ENCODE measurements at places on chromosomes 11 and 22.

DNA sequence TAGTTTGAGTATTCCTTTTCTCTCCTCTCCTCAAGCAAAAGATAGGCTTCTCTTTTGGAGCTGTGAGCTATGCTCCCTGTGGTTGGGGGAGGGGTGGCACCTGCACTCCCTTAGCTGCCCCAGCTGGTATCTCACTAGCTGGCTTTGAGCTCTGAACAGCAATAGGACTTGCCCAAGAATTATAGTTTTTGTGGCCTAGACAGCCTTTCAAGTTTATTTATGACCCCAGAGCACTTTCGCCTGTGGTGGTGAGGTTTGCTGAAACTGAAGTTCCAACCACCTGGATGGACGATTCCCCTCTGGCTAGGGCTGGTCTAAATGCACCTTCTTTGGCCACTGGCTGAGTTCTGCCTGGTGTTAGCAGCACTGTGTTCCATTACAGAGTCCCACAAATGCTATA, 37.1 kb upstream of the SLC37A2 start:
- no peak for DNase-seq

DNA sequence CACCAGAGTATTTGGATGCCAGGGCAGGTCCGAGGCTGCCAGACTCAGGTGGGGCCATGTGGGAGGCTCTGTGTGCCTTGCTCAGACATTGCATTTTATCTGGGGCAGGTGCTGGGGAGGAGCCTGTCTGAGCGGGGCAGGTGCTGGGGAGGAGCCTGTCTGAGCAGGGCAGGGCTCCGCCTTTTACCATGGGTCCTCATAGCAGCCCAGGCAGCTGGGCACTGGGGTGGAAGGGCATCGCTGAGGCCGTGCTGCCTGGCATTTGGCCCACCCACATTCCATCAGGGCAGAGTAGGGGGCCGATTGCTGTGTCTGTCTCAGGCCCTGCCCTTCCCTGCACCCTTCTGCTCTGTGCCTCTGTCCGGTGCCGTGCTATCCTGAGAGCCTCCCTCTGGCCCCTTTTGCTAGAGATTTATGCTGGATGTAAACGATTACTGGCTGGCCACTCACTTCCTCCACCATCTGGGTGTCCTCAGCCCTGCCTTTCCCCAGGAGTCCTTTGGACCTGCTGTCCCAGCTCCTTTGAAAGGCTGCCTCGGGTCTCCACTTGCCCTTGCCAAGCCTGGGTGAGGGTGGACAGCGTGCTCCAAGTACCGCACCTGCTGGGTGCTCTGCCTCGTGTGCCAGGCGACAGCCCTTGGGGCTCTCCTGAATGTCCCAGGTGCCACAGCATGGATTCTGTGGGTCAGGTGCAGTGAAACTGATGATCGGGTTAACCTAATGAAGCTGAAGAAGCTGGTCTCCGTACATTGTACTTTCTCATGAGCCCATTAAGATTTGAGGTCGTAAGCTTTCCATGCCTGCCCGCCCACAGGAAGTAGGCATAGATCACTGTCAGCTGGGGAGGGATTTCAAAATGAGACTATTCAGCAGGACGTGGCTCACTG, 281.6 kb downstream of the TBC1D22A start:
- DNase-seq, result no peak

DNA sequence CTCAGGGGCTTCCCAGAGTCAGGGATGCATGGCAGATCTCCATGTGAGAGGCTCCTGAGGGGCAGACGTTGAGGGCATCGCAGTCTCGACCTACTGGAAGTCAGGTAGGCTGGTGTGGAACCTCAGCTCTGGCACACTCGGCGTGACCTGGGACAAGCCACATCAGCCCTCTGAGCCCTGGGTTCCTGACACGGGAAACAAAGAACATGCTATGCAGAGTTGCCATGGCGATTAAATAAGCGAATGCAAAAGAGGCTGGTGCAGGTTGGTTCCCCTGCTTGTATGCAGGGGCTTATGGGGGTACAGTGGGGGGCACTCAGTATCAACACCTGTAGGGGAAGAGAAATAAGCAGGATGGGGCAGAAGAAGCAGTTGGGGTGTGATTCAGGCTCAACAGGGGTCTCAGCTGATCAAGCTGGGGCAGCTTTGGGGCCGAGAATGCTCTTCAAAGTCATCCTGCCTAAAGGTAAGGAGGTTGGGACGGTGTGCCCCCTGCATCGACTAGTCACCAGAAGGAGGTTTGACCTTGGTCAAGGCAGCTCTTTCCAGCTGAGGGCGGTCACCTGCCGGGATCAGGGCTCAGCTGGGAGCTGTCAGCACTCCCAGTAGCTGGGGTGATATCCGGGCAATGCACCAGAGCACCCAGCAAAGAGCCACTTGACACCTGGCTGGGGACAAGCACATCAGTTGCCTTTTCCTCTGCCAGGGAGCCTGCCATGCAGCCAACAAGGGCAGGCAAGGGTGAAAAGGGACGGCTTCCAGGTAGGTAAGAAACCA, 442.7 kb downstream of the MIAT start:
- DNase-seq, result no peak

DNA sequence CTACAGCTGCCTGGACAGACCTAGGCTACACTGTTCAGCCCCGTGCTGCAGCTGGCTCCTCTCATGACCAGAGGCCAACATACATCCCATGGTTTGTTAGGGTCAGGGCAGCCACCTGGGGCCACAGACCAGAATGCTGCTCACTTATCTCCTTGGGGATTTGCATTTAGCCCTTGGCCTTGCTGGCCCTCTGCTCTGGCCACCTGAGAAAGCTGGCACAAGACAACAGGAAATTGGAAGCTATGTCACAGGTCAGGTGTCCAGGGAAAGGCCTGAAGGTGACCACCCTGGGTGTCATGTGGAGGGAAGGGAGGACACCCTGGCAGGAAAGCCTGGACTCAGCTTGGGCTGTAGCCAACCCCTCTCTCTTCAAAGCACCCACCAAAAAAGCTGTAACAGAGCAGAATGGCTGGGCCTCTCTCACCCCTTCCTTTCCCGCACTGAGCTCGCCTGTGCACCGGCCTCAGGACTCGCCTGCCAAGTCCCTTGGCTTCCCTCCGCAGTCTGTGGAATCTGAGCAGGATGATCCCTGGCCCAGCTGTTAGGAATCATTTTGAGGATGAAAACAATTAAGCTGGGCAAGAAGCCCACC, 86.3 kb downstream of the SNX19 start:
- no peak for DNase-seq

- DNase-seq, result no peak
Observed at GRCh38 chr22:49734390-49734789, 93.3 kb downstream of the BRD1 start.
